ENCODE measurements at places on chromosomes 7 and 10.
A peak's percentile ranks its signal among the peaks of the same experiment; 100 is the strongest.

GRCh38 chr10:121099592-121099991 is 248.4 kb downstream of the WDR11 start:
- H3K4me3 ChIP-seq: no peak overlapping the region
- DNase-seq: no peak
- H3K27me3 ChIP-seq: no peaks in the 10 kb centered on the region
- H3K36me3 ChIP-seq: no peaks in the 10 kb centered on the region
- H3K4me1 ChIP-seq: peaks cover 19% of the 10 kb centered on the region

DNA sequence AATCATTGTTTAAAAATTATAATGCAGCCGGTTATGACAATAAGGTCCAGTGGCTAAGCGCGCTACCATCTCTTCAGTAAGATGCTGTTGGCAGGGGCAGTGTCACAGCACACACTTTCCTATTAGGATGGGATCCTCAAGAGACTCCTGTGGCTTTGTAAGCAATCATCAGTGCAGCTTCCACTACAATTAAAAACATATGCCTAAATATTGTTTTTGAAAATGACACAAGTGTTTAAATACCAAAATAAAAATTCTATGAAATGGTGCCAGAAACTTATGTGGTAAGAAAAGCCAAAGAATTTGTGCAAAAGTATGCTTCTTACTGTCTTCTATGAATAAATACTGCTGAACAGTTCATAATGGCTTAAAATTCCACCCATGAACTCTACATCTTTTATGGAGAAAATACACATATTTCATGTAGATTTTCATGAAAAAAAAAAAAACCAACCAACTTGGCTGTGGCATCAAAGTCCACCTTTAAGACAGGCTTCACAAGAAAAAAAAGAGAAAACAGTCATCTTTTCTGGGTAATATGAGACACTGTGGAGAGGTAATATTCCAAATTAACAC is 132.8 kb downstream of the SEMA3C start:
- H3K27me3 ChIP-seq: no peaks in the 10 kb centered on the region
- peaks cover 33% of the 10 kb centered on the region for H3K36me3 ChIP-seq
- H3K4me3 ChIP-seq: no peak overlapping the region
- DNase-seq: no peak

- H3K36me3 ChIP-seq: peaks cover 28% of the 10 kb centered on the region
- H3K27me3 ChIP-seq: no peaks in the 10 kb centered on the region
- no peak overlapping the region for H3K27ac ChIP-seq
Observed at GRCh38 chr7:99399597-99399996, 8.8 kb downstream of the PDAP1 start.

DNA sequence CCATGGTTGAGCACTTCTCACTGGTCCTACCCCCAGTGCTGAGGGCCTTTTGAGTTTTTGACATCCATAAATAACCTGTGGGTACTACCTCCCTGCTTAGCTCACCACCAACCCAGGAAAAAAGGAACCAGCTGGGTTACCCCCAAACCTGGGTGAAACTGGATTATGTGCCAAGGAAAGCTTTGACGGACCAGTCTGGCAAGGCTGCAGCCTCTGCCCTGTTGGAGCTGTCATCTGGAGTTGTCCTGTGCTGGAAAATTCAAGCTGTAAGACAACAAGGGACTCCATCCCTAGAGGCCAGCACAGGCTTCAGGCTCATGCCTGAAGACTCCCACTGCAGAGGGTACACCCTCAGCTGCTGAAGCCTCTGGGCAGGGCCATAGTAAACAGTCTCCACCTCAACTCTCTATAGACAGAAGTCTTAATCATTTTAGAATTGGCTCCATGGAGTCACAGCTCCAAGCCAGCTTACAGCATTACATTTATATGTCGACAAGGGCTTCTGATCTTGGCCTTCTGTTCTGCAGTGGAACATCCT is 115.5 kb upstream of the AFAP1L2 start:
- no peak for DNase-seq
- H3K36me3 ChIP-seq: peaks cover 6% of the 10 kb centered on the region
- no peaks in the 10 kb centered on the region for H3K27me3 ChIP-seq
- H3K4me1 ChIP-seq: peaks cover 59% of the 10 kb centered on the region
- H3K4me3 ChIP-seq: no peak overlapping the region

DNA sequence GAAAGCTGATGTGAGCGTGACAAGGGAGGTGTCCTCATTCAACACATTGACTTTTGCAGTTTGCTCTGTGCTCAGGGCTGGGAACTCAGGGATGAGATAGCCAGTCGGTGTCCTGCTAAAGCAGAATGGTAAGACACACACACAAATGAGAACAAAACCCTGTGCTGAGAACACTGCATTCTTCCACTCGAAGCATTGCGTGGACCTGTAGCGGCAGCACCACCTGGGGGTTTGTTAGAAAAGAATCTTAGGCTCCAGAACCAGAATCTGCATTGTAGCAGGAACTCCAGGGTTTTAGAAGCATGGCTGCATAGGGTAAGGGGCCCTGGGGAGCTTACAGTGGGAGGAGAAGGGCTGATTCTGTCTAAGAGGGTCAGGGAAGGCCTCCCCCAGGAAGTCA is 21.5 kb upstream of the OGDHL start:
- H3K4me1 ChIP-seq: peaks cover 8% of the 10 kb centered on the region
- no peak overlapping the region for H3K27ac ChIP-seq
- DNase-seq: no peak
- peaks cover 13% of the 10 kb centered on the region for H3K27me3 ChIP-seq

- peaks cover 31% of the 10 kb centered on the region for H3K27me3 ChIP-seq
- no peak overlapping the region for H3K27ac ChIP-seq
- H3K4me1 ChIP-seq: peaks cover 3% of the 10 kb centered on the region
Observed at GRCh38 chr10:43084812-43085211, 7.9 kb downstream of the RET start.

- peaks cover 7% of the 10 kb centered on the region for H3K4me1 ChIP-seq
- no peak overlapping the region for H3K4me3 ChIP-seq
- DNase-seq: no peak
- no peak overlapping the region for H3K27ac ChIP-seq
Observed at GRCh38 chr7:103127006-103127405, 21.9 kb downstream of the NAPEPLD start.

DNA sequence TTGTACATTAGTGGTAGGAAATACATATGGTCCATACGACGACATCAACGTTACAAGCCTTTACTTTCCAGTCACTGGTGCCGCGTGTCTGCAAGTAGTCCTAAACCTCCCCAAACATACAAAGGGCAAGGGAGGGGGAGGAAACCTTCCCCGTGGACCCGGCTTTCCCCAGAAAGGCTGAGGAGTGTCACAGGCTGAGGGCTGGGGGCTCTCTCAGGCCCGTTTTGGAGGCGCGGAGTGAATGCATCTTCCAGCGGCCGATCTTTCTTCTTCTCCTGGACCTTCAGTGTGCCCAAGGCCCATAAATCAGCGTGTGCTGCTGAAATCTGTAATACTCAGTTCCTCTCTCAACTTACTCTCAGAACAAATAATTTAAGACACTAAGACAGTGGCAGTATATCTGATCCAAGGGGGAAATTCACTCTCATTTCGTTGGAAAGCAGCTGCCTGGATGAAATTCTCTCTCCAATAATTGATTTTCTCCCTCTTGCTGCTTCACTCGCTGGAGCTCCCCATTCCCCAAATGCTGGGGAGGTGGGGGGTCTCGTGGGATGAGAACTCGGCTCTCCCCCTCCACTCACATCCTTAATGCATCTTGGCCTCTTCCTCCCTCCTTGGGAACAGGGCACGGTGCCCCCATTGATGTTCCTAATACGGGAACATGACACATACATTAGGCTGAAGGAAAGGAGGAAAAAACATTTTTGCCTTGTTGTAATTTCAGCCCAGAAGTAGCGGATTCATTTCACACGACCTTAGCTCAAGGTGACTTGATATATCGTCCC is 126.1 kb downstream of the ADARB2 start:
- peaks cover 64% of the 10 kb centered on the region for H3K27me3 ChIP-seq
- no peaks in the 10 kb centered on the region for H3K36me3 ChIP-seq
- H3K4me3 ChIP-seq: no peak overlapping the region
- DNase-seq: no peak

DNA sequence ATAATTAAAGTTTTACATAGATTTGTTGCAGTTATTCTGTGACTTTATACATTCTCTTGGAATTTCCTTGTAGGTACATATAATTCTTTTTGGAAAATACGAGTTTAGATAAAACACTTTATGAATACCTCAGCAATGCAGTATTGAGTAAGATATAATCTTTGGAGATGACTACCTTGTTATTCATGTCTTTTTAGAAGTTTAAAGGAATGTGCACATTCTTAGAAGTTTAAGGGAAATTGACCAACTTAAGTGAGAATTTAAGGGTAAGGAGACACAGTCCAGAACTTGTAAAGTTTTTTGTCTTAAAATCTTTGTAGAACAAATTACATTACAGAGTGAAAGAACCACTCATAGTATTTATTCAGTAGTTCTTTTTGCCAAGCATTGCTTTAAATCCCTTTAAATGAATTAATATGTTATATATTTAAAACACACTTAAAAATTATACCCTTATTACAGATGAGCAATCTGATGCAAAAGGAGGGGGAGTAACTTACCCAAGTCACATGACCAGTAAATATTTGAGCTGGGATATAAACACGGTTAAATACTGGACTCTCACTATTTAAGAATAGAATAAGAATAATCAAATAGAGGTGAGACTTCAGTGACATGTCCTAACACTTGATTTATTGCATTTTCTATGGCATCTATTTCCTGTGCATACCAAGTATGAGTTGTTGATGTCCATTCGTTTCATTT is 139.5 kb upstream of the FERD3L start:
- no peak for DNase-seq
- H3K27ac ChIP-seq: no peak overlapping the region
- H3K36me3 ChIP-seq: no peaks in the 10 kb centered on the region
- no peaks in the 10 kb centered on the region for H3K27me3 ChIP-seq

DNA sequence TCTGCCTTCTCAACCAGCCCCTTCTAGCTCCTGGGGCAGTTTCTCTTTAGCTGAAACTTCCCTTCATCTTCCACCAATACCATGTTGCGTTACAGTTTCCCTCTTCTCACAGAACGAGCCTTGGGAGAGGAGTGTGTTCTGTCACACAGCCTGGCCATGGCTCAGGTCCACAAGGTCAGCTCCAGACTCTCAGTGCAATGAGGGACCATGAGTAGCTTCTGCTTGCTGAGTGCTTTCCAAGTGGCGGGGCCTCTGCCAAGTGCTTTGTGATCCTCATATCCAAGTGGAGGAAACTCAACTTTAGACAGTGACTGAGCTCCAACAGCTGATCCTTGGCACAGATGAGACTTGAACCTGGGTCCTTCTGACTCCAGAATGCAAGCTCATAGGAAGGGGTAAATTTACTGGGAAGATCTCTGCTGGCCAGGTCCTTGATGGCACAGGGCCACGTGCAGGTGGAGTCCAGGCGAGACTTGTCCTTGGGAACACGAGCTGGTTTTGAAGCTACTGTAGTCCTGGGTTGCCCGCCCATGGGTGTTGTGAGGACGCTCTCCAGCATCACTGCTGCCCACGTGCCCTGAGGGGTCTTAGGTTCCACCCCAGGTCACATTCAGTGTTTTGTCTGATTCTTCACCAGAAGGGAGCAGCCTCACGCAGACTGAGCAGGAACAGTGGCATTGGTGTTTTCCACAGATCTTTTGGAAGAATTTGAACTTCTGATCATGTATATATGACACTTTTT is 238.0 kb downstream of the EBF3 start:
- H3K4me1 ChIP-seq: no peaks in the 10 kb centered on the region
- H3K27ac ChIP-seq: no peak overlapping the region
- H3K4me3 ChIP-seq: no peak overlapping the region
- H3K27me3 ChIP-seq: peaks cover 2% of the 10 kb centered on the region

DNA sequence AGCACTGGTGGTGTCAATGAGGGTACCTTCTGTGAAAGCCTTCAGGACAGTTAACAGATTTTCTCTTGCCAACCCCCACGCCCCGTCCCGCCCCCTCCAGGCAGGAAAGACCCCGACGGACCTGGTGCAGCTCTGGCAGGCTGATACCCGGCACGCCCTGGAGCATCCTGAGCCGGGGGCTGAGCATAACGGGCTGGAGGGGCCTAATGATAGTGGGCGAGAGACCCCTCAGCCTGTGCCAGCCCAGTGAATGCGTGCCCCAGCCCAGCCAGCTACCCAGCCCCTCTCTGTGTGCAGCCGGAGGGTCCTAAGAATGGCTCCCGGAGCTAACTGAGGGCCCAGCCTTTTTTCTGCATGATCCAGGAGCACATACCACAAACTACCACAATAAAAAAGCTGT is 713 bp upstream of the HOGA1 start:
- no peak overlapping the region for H3K4me3 ChIP-seq
- H3K4me1 ChIP-seq: peaks cover 26% of the 10 kb centered on the region
- no peaks in the 10 kb centered on the region for H3K36me3 ChIP-seq

DNA sequence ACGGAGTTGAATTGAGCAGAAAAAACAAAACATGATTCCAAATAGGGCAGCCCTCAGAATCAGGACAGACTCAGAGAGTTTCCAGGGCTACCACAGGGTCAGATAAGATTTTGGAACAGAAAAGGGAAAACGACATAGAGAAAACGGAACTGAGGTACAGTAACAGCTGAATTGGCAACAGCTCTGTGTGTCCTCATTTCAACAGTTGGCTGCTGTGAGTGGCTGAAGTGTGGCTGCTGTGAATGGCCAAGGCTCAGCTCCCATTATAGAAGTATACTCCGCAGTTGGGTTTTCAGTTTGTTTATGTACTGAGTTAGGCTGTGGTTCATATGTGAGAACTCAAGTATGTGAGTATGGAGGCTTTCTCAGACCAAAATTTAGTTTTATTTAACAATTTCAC is 32.0 kb downstream of the ANTXRL start:
- no peak overlapping the region for H3K27ac ChIP-seq
- H3K4me1 ChIP-seq: peaks cover 13% of the 10 kb centered on the region
- no peak for DNase-seq
- no peaks in the 10 kb centered on the region for H3K36me3 ChIP-seq
- H3K4me3 ChIP-seq: no peak overlapping the region
- peaks cover 3% of the 10 kb centered on the region for H3K27me3 ChIP-seq

GRCh38 chr10:77578583-77579227 is 58.9 kb downstream of the KCNMA1 start:
- no peaks in the 10 kb centered on the region for H3K36me3 ChIP-seq
- H3K4me3 ChIP-seq: no peak overlapping the region
- no peak overlapping the region for H3K27ac ChIP-seq
- H3K4me1 ChIP-seq: no peaks in the 10 kb centered on the region
- DNase-seq: no peak
- H3K27me3 ChIP-seq: peaks cover 6% of the 10 kb centered on the region

DNA sequence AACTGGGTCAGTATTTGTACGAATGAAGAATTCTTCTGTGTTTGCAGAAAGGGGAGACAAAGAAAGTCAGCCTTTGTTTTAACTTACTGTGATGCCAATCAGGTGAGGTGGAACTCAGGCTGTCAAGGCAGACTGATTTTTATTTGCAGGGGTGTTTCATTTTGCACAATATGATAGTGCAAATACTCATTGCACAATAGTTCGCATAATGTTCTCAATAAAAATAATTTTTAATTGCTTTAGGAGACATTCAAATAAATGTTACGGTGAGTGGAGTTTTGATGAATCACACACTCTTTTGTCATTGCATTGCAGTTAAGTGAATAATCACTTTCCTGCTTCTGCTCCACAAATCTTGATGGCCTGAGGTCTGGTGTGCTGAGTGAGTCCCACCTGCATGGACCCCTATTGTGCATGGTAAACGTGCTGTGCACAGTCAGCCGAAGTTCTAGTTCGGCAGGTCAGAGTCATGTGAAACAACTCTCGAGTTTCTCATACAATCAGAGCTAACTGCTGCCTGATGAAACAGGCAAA is 141.3 kb upstream of the FZD8 start:
- peak overlapping the region; percentile 92 for H3K27ac ChIP-seq
- H3K4me3 ChIP-seq: no peak overlapping the region
- no peaks in the 10 kb centered on the region for H3K27me3 ChIP-seq
- no peak for DNase-seq
- no peaks in the 10 kb centered on the region for H3K36me3 ChIP-seq
